Substantia nigra (tissue), 51 donors: ENCODE measurements at places on chromosomes 3 and 15.

DNA sequence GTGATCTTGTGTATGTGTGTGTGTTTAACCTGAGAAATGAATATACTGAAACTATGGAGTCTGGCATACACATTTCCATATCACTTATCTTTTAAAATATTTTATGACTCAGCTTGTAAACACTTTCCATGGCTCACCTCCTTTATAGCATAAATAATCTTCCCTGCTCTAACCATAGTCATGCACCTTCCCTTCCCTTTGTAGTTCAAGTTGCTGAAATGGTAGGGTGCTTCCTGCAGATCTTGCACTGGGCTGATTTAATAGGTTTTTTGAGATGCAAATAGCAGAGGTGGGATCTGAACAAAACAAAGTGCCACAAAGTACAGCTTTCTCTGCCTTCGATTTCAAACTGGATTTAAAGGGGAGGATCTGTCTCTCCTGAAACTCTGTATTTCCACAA lies 712.7 kb upstream of the LMCD1 start:
- no peak for DNase-seq

DNA sequence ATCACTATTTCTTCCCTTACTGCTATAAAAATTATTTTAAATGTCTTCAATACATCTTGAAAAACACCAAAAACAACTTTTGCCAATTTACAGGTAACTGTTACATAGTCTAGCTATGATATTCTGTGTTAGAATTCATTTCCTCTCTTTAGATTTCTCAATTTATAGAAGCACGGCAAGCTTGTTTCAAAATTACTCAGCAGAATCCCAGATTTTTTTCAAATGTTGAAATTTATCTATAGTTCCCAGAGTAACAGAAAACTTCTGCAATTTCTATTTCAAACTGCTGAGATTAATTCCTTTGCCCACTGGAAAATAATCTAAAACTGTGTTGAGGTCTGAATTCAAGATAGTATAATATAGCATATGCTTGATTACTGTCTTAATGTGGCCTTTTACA lies 41.2 kb downstream of the CCPG1 start:
- no peak for DNase-seq

DNA sequence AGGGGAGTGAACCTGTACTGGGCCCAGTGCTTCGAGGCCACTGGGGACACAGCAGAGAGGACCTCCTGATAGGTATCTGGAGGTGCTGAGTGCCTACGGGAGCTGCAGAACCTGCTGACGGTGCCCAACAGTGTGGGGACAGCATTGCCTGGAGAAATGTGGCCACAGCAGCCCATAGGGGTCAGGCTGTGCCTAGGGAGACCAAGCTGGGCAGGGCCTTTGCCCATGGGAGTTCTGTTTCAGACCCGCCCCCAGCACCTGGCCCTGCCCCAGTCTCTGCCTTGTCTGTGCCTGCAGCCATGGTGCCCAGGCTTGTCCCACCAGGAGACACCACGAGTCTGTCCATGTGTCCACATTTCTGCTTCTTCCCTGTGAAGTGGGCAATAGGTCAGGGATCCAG lies 15.3 kb upstream of the RPL32 start:
- DNase-seq, result no peak

- DNase-seq, result no peak
Observed at GRCh38 chr3:154977666-154978065, 102.5 kb upstream of the MME start.

GRCh38 chr3:187979564-187979963 lies 174.4 kb upstream of the LPP start:
- DNase-seq, result no peak

DNA sequence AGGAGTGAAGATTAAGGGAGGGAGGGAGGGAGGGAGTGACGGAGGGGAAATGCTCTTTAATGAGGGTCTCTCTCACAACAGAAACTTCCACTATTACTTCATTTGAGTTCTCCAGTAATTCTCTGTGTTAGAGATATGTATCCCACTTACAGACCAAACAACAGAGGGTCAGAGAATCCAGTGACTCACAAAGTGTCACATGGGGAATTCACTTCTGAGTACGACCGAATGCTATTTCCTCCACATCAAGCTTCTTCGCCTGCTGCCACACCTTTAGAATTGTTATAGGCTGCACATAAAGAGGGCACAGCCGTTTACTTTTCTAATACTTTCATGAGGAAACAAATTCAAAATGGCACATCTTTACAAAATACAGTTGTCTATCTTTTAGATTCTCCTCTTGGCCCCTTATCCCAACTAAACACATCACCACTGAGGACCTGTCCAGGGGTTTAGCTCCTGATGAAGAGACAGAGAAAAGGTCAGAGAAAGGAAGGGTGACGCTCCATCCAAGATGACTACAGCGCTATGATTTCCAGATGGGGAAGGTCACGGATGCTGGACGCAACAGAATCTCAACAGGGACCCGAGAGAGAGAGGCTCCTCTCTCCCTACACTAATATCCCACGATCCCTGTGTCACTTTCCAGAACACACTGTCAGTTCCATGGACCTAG lies 119.0 kb downstream of the XXYLT1 start:
- DNase-seq, result no peak

DNA sequence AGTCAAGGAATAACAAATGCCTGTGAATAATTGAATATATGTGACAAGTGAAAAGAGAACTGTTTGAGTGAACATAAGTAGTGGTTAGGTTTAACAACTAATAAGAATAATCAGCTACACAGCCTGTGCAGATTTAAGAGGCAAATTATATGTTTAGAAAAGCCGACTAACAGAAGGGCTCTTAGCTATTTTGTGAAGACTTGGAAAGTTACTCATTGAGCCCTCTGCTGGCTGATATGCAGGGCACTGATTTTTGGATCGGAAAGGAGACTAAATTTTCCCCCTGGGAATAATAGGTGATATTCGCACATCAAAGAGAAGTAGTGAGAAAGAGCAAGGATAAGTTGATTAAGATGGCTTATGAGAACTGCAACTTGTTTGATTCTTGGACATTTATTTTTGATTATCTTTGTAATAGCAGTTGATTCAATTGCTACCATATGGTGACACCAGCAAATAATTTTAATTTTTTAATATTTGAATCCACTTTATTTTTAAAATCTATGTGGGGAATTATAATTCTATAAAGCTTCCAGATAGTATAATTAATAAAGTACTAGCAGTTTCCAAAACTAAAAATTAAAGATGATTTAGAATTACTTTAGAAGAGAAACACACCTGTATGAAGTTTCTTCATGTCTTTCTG lies 156.2 kb downstream of the NLGN1 start:
- DNase-seq, result no peak

GRCh38 chr3:70952033-70952747 lies 631.3 kb downstream of the FOXP1 start:
- DNase-seq, result no peak

- DNase-seq, result no peak
Observed at GRCh38 chr3:132641837-132642538, 17.6 kb downstream of the ACAD11 start.

DNA sequence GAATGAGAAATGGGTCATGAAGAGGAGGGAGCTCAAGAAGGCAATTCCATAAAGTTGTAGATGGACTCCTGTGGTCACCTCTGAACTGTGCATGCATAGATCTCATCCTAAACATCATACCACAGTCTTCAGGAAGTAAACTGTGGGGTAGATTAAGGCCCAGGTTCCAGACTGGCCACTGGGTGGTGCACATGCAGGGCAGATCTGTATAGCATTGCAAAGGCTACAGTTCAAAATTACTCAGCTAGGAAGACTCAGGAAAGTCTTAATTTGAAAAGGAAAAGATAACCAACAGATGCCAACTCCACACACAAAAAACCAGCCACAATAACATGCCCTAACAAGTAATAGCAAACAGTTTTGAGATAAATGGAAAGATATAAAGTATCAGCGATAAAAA lies 20.3 kb downstream of the KY start:
- no peak for DNase-seq

DNA sequence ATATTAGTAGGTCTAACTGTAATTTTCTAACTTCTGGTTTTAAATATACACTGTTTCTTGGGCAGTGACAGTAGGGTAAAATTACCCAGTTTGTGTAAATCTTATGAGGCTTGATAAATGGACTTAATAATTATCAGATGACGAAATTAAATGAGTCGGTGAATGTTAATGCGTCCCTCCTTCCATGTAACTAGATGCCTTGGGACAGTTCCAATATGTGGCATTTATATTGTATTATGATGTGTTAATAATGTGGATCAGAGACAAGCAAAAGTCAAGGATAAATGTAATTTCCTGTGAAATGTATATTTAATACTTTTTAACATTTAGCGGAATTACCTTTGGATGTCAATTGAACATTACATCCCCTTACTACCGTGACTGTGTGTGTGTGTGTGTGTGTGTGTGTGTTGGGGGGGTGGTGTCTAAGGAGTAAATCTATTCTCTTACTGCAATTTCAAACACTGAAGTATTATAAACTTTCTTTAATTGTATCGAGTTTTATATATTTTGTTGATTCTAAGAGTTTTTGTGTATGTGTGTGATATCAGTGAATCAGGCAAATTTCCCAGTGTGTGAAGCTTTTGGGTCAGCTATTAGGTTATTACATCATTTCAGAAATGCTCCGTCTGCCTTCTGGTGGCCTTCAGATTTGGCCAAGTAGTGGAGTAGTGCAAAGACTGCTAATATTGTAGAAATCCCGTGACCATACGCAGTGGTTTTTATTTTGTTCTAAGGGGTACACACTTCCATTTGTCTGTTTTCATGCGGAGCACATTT lies 50.1 kb downstream of the CNTN4 start:
- DNase-seq, result no peak

DNA sequence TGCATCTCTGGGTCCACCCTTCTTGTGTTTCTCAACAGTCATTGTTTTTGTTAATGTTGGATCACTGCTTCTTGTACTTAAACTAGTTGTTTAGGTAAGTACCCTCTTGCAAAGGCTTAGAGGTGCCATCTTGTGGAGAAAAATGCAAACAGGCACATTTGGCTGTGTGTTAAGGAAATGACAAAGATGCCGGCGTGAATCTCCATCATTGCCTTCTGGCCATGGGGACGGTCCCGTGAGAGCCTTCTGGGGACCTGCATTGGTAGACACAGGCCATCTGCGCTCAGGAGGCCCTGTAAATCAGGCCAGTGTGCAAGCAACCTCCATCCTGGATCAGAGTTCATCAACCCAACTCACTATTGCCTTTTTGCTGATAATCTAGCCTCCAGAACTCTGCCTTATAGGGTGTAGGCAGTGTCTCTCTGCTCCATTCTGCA lies 158.6 kb upstream of the NR2E3 start:
- DNase-seq, result no peak

GRCh38 chr3:30201715-30202114 lies 404.7 kb upstream of the TGFBR2 start:
- no peak for DNase-seq

DNA sequence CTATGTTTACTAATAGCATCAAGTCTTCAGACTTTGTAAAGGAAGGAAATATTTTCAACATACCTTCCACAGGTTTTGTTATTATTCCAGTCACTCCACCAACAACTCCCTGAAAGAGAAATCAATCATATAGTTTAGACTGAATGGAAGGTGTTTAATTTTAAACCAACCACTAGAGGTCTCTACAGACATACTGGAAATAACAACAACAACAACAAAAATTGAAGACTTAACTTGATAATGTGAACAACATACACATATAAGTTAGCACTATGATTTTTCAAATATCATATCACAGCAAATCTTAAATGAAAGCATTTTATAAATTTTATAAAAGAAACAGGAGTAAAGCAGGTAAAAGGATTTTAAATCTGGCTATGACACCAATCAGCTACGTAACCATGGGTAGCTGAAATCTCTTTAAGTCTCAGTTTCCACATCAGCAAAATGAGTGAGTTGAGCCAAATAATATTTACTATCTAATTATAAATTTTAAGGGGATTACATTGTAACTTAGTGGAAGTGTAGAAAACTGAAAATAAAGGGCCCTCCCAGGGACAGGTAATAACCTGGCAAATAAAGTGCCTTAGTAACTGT lies 188.2 kb downstream of the VPS13C start:
- no peak for DNase-seq

DNA sequence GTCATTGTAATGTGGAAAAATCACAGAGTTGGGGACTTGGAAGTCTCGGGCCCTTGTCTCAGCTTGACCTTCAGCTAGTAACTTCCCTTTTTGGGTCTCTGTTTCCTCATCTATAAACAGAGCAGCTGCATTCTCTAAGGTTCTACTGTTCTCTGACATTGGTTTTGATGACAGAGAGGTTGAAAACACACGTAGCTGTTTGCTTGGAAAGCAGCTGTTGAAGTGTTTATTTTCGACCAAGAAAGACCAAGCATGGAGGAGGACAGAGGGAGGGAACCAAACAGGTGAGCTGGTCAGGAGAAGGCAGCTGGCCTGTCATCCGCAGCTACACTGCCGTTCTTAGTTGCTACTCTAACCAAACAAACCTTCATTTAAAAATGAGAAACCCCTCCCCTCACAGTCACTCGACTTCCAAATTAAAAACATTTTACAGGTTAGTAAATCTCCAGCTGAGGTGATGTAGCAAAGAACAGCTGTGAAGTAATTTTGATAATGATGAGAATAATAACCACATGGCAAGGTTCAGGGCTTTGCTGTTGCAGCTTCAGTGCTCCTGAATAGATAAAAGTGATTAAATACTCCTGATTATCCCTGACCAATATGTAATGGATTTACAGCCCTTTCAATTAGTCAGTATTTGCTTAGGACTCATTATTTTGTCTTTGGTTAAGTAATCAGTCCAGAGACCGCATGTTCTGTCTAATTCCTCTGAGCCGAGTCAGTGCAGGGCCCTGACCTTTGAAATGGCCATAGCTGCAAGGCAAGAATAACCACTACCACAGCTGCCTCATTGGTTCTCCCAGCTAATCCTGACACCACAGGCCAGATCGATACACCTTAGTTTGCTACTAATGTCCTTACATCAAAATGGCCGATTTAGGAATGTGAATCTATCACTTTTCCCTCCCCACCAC lies 65.3 kb downstream of the MEIS2 start:
- no peak for DNase-seq
